ENCODE measurements at places on chromosomes 5 and 9.

GRCh38 chr5:154442801-154443200, 3.0 kb upstream of the SAP30L start:
- no peak for DNase-seq

- no peak for DNase-seq
Observed at GRCh38 chr5:52682492-52682891, 105.2 kb upstream of the ITGA1 start.

- DNase-seq: no peak
Observed at GRCh38 chr5:149141957-149142851, 911 bp downstream of the ABLIM3 start.

DNA sequence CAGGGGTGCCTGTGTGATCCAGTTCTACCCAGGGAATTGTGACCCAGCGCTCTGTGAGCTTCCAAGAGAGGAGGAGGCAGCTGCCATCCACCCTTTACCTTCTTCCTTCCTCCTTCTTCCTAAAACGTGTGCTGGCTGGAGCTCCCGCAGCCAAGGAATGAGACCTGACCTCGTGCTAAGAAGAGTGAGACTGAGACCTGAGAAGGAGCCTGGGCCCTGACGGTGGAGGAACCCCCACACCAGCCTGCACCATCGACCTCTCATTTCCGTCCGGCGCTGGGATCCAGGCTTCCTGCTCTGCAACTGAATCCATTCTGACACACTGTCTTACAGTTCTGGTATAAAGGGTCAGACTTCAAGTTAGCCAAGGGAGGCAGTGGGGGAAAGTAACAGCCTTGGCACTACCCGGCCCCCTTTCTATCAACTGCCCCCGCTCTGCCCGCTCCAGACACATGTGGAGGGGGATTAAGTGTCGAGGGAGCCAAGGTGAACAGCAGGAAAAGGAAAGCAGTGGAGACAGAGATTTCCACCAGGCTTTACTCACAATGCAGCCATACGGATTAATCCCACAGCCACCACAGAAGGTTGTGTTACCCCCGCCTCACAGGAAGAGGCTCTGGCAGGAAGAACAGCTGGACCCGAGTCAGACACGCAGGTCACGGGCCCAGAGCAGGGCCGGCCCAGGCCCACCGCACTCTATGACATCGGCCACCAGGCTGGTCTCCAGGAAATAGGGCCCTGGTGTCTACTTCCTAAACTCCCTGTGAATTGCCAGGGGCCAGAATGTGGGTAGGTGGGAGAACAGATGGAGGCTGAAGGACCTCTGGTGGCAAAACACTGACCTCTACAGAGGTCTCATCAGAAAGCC, 15.8 kb downstream of the MGAT1 start:
- DNase-seq: no peak

DNA sequence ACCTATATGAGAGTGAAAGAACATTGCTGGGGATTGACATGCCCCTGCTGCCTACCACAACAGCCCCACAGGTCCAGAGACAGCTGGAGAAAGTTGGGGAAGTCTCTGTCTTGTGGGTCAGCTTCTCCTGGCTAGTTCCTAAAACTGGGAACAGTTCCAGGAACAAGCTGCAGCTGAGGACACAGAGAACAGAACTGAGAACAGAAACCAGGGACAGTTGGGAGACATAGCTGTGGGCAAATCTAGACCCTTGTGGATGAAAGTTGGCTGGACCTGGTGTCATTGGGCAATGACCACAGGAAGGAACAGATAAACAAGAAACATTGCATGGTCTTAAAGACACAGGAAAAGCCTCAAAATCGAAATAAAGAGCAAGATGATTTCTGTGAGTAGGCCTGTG, 58.3 kb upstream of the MOCS2 start:
- DNase-seq: no peak

- DNase-seq: no peak
Observed at GRCh38 chr9:130191749-130192120, 19.5 kb downstream of the NCS1 start.

GRCh38 chr5:176887252-176887849, 11.8 kb downstream of the HK3 start:
- DNase-seq: no peak
